Central memory CD8-positive, alpha-beta T cell (primary cell): ENCODE measurements at places on chromosomes 11 and 22.

DNA sequence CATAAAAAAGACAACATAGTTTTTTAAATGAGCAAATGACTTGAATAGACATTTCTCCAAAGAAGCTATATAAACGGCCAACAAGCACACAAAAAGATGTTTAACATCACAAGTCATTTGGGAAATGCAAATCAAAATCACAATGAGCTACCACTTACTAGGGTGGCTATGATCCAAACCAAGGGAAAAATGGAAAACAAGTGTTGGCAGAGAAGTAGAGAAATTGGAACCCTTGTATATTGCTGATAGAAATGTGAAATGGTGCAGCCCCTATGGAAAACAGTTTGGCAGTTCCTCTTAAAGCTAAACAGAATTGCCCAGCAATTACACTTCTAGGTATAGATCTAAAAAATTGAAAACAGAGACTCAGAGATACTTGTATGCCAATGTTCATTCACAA is 29.0 kb downstream of the PAMR1 start:
- no peak for DNase-seq

- no peak for DNase-seq
These were observed 804 bp upstream of the CREBZF start for GRCh38 chr11:85665733-85666132.

DNA sequence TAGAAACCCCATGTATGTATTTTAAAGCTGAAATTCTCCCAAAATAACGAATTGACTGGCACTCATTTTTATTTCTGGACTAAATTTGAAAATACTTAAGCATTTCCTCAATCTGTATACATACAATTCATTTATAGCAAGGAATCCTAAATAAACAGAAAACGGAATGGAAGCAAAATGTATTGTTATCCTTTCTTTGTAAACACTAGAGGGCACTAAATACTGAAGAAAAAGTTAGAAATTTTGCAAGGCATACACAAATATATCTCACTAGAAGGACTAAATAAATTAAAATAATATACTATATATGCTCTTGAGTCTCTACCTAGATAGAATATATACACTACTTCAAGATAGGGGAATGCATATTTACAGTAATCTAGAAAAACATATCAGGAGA is 23.1 kb upstream of the ANO5 start:
- no peak for DNase-seq

GRCh38 chr11:1111545-1112212 is 37.0 kb downstream of the MUC2 start:
- no peak for DNase-seq

- DNase-seq: no peak
These were observed 8.7 kb upstream of the SLC5A12 start for GRCh38 chr11:26730414-26731083.

GRCh38 chr11:85694385-85694980 is 8.5 kb upstream of the CCDC89 start:
- no peak for DNase-seq

- no peak for DNase-seq
These were observed 110.9 kb downstream of the SWAP70 start for GRCh38 chr11:9774591-9775397.

- DNase-seq: peak; percentile 33
These were observed 12.7 kb downstream of the RPL3 start for GRCh38 chr22:39306456-39307361.

GRCh38 chr11:46692450-46692849 is 8.0 kb downstream of the ARHGAP1 start:
- no peak for DNase-seq

GRCh38 chr11:69868006-69868810 is 49.0 kb upstream of the FGF3 start:
- DNase-seq: no peak

DNA sequence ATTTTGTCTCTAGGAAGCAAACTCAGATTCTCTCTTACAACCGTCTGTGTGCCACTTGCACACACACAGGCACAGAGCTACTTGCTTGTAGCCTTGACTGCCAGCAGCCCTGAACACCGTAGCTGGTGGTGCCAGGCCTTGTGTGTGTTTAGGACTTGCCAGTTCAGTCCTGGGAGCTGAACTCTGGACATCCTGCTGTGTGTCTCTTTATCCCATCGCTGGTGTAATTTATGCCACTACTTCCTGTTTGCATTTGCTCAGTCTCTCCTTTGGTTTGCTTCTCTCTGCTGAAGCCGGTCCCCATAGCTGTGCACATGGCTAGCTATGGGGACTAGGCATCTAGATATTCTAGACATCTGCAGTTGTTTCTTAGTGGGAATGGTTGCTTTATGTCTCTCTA is 24.0 kb downstream of the MARK2 start:
- DNase-seq: no peak

DNA sequence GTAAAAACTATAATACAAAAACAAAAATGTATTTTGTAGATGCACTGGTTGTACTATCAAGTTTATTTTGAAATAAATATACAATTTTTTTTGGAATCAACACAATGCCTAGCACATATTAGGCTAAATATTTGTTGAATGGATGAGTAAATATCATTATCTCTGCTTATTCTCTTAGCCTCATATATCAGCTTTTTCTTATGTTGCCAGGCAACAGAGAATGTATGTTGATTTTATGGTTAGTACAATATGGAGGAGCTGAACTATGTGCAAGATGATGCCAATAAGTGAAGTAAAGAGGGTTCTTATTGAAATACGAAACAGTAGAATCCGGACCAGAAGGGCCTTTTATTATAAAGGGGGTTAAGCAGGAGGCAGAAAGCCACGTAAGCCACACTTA is 94.9 kb downstream of the FAR1 start:
- no peak for DNase-seq

DNA sequence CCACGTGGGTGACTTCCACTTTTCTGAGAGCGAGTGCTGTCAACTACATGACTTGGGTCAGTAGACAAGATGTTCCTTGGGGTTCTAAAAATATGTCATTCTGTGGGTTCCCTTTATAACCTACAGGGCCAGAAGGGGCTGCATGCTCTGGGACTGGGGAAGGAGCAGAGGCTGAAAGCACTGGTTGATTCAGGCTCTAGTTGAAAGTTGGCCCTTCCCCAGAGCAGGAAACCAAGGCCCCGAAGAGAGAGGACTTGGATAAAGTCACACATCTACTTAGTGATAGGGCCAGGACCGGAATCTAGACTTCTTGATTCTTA is 9.9 kb downstream of the ADAMTS15 start:
- DNase-seq: no peak

- no peak for DNase-seq
These were observed 34.2 kb downstream of the DNHD1 start for GRCh38 chr11:6531267-6531752.

GRCh38 chr11:90218606-90219005 is 4.2 kb downstream of the CHORDC1 start:
- no peak for DNase-seq

- DNase-seq: no peak
These were observed 4.3 kb upstream of the CARD16 start for GRCh38 chr11:105049481-105049880.

- no peak for DNase-seq
These were observed 66.4 kb downstream of the SGSM3 start for GRCh38 chr22:40436505-40437431.

GRCh38 chr11:88531831-88532230 is 194.3 kb upstream of the CTSC start:
- DNase-seq: no peak

- DNase-seq: no peak
These were observed 24.2 kb upstream of the JAM3 start for GRCh38 chr11:134044514-134045284.

DNA sequence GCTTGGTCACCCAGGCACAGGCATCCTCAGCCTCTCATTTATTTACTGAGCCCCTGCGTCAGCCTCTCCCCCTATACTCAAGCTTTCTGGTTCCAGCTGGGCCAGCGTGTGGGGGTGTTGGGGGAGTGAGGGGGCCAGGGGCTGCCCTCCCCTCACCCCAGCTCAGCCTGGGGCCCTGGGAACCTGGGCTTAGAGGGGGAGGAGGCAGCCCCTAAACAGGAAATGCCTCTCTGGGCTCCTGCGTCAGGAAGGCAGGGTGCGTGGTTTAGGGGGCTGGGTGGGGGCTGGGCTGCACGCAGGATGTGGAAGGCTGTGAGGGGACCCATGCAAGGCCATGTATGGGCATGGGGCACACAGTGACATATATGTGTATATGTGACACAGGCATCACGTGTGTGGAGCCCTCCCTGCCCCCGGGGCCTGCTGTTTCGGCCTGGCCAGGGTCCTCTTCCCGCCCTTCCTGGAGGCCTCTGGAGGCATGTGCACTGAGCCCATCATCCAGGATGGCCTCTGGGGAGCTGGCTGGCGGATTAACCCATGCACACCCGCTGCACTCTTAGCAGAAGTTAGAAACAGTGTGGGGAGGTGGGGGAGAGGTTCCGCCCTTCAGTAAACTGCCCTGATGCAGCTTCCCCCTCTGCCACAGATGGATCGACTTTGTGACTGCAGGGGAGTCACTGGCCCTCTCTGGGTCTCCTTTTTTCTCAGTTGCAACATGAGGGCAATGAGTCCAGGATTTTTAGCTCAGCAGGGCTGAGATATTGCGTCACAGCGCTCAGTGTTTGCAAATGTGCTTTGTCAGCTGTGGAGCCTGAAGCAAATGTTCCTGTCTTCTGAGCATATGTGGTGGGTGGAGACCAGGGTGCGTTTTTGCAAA is 1.1 kb upstream of the CD248 start:
- DNase-seq: peak; percentile 66

DNA sequence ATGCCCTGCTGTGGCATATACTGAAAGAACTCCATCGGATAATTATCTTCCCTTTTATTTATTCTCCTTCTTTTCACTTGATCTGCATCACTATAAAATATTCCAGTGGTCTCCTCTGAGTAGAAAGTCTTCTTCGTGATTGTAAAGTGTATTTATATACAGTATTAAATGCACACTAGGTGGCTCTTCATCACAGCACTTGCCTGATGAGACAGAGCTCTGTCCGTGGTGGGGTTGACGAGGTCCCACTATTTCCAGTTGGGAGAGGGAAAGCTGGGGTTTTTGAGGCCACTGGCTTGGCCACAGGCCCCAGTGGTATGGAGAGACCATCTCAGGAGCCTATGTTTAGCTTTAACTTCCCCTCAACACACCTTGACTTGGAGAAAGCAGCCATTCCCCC is 31.6 kb upstream of the ZBTB16 start:
- DNase-seq: no peak

DNA sequence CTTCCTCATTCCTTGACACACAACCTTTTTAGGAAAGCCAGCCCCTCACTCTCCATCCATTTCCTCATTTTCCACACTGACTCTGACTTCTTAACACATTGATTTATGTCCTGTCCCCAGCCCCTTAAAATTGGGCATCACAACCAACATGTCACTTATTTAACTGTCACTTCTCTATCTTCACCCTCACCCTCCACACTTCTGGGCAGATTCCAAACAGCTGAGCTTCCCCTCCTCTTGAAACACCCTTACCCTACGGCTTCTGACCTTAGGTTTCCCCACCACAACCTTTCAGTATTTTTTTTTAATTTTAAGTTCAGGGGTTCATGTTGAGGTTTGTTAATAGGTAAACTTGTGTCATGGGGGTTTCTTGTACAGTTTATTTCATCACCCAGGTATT is 696.3 kb downstream of the DLG2 start:
- no peak for DNase-seq

- no peak for DNase-seq
These were observed 127.5 kb downstream of the SIK3 start for GRCh38 chr11:116970485-116971292.

DNA sequence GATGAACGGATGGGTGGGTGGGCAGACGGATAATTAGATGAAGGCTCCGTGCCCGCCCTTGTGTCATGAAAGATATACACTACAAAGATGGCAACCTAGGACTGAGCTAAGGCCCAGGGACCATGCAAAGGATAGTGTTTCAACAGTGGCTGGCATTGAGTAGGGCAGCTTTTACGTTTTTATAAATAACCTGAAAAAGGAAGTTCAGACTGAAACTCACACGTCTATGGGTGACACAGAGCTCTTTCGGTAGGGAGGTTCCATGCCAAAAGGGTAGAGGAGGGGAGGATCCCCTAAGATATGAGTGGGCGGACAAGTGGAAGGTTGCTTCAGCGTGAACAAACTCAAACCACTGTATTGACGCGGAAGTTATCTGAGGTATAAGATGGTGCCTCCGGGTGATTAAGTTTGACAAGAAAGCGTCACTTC is 90.5 kb downstream of the UBASH3B start:
- DNase-seq: peak; percentile 60

- DNase-seq: no peak
These were observed 24.9 kb downstream of the TCP11L1 start for GRCh38 chr11:33064033-33064825.

DNA sequence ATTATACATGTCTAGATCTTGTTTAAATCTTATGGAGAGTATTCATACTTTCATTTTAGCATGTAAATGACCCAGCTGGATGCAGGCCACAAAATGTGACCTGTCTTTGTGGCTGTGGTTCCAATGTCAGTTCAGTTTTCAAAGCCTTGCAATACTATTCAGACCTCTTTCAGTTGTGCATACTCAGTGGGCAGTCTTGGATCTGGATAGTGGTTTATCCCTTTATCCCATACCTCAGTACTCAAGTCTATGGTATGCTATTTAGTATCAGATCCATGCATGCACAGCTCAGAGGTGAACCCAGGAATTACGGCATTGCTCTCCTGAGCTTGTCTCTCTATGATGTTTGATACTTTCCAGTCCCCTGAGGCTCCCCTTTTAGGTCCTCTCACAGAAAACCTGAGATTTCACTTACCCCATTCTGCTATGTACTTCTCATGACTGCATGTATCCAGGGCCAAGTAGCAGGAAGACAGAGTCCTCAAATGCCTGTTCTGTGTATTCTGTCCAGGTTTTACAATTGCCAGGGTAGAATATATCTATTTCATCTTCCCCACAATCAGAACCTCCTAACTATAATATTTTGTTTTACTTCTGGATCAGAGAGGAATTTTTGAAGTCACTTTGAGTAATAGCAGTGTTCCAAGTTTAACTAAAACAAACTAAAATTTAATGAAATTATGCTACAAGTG is 6.9 kb upstream of the P4HA3 start:
- DNase-seq: no peak

GRCh38 chr11:11931461-11932055 is 76.9 kb downstream of the DKK3 start:
- DNase-seq: no peak

DNA sequence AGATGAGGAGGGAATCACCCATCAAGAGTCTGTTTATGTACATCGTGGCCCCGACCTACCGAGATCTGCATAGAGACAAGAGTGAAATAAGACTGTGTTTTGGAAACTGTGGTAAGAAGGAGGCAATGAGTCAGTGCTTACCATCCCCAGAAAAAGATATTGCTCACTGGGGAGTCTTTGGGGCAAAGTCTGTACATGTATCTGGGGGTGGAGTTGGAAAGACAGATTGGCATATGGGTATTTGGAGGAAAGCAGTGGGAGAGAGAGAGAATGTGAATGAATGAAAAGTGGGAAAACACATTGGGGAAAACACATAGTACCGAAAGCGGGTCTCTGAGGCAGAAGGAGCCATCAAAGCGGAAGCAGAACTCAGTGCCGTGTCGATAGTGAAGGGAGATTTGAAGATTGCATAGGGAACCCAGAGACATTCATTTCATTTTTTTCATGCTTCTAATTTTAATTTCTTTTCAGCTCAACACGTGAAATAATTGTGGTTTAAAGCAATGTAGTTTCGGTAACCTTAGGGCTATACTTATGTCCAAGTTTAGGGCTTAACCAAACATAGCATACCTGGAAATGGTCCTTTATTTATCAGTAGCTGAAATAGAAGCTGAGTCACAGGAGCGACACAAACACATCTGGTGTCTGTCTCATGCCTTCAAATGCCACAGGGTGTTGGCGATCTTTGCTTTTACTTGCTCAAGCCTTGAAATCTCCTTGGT is 98.6 kb upstream of the CD44 start:
- DNase-seq: peak; percentile 71

GRCh38 chr11:117950993-117951961 is 22.1 kb upstream of the TMPRSS13 start:
- DNase-seq: peak; percentile 39

- no peak for DNase-seq
These were observed 64.2 kb upstream of the OLFML1 start for GRCh38 chr11:7421136-7421535.
